CD4-positive, alpha-beta T cell treated with Interleukin-15 for 4 hours (primary cell): ENCODE measurements at places on chromosomes 2 and 18.

DNA sequence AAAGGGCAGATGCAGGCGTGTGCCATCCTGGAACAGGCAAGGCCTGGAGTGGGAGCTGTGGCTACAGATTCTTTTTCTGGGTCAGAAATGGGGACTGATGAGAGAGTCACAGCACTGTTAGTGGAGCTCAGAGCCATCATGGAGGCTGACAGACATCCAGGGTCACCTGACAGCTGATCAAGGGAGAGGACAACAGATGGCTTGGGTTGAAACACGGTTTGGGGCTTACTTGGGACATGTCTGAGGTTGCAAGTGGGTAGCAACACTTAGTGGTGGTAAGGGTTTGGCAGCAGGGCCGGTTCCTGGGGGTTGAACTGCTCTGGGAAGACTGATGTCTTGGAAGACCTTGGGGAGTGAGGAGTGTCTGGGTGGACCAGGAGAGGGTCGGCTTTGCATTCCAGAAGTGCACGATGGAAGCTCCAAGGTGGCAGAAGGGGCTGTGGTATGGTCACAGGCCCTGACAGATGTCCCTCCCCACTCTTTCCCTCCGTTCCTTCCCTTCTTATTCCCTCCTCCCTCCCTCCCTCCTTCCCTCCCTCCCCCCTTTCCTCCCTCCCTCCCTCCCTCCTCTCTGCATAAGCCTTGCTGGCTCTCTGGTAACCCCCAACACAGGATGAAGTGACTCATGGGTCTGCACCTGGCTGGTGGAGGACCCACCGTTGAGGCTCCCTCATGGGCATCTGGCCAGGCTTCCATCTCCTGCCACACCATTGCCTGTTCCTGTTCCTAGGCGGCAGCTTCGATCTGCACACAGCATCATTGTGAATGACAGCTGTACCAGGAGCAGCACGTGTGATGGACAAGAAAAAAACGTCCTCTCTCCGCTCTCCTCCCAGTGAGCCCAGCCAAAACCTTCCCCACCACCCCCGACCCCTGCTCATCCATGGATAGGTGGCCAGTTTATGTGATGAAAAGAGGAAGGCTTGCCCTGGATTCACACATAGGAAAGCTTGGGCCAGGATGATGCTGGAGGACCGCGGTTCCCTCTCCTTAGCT is 63.8 kb upstream of the RPL31 start:
- DNase-seq, result no peak

DNA sequence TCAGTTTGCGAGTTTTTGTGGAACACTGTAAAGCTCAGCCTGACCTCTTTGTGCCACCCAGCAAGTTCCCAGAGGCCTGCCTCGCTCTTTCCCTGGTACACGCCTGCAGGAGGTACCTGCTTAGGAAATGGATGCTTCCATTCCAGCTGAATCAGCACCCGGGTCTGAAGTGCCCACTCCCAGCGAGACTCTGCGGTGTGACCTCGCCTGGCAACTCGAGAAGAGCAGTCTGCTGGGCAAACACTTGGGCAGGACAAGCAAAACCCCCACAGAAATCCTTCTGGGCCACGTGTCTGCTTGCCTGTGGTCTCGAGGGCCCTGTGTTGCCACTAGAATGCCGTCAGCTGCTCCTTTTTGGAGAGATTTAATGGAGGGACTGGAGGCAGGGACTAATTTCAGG is 127.6 kb downstream of the MAPK4 start:
- no peak for DNase-seq

GRCh38 chr18:63514888-63515678 is 27.1 kb upstream of the SERPINB12 start:
- no peak for DNase-seq

GRCh38 chr18:27005589-27005988 is 140.1 kb upstream of the AQP4 start:
- DNase-seq, result no peak

GRCh38 chr2:46146866-46147502 is 150.2 kb upstream of the EPAS1 start:
- DNase-seq, result no peak
